K562 (cell line): ENCODE measurements at places on chromosomes 1 and 21.

GRCh38 chr1:117740496-117740895 lies 134.6 kb downstream of the TENT5C start:
- peak; percentile 5 for DNase-seq

- DNase-seq: no peak
Observed at GRCh38 chr21:42581336-42581992, 67.8 kb downstream of the SLC37A1 start.

GRCh38 chr1:147214842-147215539 lies 10.1 kb downstream of the FMO5 start:
- DNase-seq: no peak

DNA sequence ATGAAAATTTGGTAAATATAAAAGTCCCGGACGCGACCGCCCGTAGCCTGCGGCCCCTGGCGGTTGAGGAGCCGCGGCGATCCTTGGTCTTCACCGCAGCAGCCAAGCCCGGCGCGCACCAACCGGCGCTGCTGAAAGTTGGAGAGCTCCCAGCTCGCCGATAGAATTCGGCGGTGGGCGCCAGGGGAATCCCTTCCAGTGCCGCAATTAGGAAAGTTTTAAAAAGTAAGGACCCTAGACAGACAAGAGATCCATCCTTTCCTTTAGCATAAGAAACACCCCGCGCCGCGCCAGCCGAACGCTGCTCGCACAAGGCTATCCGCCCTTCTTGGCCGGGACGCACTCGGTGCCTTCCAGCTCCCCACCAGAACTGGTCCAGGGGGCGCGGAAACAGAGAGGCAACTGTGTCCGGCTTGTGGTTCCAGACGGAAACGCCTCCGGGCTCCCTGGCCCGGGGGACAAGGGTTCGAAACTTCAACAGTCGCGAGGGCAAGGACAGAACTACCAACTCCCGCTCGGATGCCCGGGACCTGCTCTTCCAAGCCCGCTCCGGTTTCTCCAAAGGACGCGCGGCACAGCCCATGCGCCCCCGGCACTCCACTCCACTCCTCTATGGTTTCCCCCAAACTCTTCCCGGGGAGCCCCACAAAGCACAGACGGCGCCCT lies 1.7 kb downstream of the FAM78B start:
- peak; percentile 59 for DNase-seq

DNA sequence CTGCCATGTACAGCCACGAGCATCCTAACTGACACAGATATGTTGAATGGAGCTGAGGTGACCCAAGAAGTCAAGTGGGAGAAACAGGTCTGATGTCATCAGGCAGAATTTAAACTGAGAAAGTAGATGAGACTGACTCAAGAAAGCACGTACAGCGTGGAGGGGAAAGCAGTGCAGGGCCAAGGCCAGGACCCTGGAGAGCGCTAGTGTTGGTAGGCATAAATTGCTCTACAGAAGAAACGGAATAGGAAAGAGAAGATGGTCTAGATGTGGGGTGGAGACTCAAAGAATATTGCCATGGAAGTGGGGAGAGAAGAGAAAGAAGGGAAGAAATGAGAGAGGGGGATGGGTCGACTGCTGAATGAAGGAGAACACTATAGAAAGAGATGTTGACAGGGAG lies 45.3 kb upstream of the GJB5 start:
- no peak for DNase-seq

DNA sequence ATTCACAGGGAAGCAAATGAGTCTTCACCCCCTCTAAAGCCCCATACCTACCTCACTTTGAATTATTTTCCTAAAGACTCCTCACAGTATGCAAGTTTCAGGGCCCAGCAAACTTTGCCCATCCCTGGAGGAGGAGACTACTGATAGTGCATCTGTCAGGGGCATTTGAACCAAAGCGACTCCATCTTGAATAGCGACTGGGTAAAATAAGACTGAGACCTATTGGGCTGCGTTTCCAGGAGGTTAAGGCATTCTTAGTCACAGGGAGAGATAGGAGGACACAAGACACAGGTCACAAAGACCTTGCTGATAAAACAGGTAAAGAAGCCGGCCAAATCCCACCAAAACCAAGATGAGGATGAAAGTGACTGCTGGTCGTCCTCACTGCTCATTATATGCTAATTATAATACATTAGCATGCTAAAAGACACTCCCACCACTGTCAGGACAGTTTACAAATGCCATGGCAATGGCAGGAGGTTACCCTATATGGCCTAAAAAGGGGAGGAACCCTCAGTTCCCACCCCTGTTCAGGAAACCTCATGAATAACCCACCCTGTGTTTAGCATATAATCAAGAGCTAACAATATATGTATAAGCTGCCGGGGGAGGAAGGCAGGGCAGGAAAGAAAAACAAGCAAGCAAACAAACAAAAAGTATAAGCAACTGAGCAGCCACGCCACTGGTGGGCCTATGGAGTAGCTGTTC lies 3.3 kb upstream of the PKNOX1 start:
- no peak for DNase-seq

DNA sequence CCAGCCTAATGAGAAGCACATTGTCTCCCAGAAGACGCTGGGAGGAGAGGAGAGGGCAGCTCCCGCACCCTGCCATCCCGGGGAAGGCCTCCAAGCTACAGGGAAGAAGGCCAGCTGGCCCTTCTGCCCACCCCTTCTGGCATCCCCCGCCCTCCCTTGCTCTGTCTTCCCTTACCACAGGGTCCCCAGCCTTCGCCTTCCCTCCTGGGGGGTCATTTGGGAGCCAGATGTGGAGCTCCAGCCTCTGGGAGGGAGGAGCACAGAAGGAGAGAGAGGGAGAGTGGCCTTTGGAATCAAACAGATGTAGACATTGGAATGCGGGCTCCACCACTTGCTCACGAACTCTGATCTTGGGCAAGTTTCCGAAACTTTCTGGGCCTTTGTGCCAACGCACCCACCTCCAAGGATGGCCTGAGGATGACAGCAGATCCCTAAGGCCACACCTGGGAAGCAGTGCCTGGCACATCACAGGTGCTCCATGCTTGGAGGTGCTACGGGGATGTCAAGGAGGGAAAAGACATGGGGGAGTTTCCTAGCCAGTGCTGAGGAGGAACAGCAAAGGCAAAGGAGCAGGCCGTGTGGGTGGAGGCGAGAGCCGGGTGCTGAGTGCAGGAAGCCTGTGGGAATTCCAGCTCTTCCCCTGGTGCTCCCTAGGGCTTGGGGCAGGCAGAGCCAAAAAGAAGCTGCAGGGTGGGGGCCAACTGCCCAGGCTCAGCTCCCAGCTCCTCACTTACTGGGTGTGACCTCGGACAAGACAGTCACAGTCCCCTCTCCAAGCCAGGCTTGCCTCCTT lies 23.1 kb upstream of the RSPO1 start:
- DNase-seq: no peak

DNA sequence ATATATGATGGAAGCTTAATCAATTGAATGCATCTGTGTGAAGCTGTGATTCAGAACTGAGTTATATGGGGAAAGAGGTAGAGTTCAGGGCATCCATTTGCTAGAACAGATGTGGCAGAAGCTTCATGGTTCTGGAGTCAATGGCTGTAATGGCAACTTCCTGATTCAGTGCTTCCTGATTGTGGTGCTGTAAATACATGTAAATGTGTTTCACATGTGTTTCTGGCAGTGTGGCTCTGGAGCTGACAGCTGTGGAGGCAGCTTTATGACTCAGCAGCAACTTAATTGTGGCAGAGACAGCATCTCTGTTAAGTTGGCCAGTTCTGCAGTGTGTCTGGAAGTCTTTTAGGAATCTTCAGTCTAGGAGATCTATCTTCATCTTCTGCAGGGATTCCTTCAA lies 226.6 kb upstream of the ZRANB2 start:
- DNase-seq: no peak

DNA sequence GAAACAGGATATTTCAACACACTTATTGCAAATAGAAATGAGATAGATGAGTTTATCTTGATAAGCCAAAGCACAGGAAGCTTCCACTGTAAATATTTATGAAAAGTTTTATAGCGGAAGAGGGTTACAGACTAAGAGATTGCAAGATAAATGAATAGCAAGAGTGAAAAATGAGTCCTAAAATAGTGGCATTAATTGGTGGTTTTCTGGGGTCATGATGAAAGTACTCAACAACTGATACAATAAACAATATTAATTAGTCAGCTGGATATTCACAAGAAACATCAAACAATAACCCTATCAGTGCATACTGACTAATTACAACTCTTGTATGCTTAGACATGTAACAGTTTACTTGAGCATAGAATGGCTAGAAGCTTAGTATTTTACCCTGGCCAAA lies 154.8 kb upstream of the CHODL start:
- DNase-seq: no peak

GRCh38 chr1:152050886-152051675 lies 14.3 kb upstream of the S100A11 start:
- peak; percentile 47 for DNase-seq

DNA sequence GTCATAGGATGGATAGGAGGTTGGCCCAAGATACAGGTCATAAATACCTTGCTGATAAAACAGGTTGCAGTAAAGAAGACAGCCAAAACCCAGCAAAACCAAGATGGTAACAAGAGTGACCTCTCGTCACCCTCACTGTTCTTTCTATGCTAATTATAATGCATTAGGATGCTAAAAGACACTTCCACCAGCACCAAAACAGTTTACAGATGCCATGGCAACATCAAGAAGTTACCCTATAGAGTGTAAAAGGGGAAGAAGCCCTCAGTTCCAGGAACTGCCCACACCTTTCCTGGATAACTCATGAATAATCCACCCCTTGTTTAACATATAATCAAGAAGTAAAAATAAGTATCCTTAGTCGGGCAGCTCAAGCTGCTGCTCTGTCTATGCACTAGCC lies 671.9 kb downstream of the PTPRC start:
- DNase-seq: no peak

GRCh38 chr1:158999316-159000069 lies 10.2 kb upstream of the IFI16 start:
- no peak for DNase-seq

DNA sequence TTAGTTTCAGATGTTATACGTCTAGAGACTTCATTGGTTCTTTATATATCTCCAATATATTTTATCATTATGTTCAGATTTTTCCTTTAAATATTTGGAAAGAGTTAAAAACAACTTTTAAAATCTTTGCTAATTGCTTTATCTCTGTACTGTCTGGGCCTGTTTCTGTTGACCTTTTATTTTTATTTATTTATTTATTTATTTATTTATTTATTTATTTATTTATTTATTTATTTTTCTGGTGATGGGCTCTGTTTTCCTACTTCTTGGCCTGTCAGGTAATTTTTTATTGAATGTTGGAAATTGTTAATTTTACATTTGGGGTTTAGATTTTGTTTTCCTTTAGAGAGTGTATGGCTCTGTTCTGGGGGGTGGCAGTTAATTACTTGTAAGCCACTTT lies 279.7 kb upstream of the KAZN start:
- no peak for DNase-seq

DNA sequence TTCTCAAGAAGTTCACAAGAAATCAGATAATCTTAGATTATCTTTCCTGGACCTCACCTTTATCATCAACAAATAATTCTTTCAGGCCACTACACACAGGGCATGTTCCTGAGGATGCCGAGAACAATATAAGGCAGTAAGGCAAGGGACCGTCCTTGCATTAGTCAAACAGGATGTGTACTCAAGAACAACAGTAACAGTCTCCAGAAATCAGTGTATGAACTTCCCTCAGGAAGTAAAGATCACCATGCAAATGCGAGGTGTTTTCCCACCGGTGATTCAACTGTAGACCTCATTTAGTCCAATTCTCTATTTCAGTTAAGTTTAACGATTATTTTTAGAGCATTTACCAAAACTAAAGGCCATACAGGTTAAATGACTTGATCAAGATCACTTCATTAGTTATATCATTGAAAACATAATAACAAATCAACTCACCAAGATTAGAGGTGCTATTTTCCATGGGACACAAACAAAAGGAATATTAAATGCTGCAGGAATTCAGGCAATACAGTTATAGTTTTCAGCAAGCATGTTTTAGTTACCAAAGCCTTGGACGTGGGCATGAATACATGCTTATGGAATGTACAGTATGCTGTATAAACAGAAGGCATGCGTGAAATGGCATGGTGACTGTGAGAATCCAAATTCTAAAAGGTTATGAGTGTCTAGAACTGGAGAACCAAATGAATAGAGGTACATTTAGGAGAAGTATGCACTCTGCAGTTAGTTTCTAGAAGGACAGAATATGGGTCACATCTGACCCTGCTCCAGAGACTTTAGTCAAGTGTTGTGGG lies 145.2 kb downstream of the TNR start:
- no peak for DNase-seq

GRCh38 chr1:43766086-43766784 lies 58.9 kb downstream of the ST3GAL3 start:
- no peak for DNase-seq

DNA sequence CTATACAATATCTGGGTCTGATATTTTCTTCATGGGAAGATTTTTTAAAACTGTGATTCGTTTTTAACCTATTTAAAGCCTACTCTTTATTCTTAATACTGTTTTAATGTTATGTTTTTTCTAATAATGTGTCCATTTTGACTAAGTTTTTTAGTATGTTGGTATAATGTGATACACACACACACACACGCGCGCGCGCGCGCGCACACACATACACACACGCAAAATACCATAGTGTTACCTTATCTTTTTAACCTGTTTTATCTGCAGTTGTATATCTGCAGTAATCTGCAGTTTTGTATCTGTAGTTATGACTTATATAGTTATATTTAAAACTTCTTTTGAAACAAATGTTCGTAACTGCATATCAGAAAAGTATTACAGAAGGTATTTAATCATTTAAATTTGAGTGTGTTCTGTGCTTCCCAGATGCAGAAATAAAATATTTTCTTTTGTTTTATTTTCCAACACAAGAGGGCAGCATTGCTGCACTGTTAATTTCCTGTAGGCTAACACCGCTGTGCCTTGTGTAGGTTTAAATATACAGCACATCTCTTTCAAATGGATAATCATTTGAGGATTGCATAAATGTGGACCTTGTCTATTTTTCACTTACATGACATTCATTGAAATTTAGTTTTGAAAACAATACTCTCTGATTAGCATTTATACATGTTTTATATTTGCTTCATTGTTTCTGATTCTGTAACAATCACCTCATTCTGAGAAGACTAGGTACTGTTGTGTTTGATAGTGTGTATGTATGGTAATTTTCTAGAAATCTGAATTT lies 166.1 kb downstream of the PDE4B start:
- DNase-seq: peak; percentile 47
